Astrocyte (in vitro differentiated cells and primary cell): ENCODE measurements at places on chromosomes 4 and X. TPM values are rescaled to one million over a fixed set of nuclear protein-coding genes. Genes with fewer than 3 reads are reported as not detected.
A peak's percentile ranks its signal among the peaks of the same experiment; 100 is the strongest.

GRCh38 chr4:122914292-122914904, 8.0 kb downstream of the NUDT6 start:
- H3K27ac ChIP-seq = peak overlapping the region; percentile 40
- no peak overlapping the region for H3K4me3 ChIP-seq
- H3K27me3 ChIP-seq = no peaks in the 10 kb centered on the region
- H3K4me1 ChIP-seq = peaks cover 17% of the 10 kb centered on the region
- H3K36me3 ChIP-seq = no peaks in the 10 kb centered on the region

DNA sequence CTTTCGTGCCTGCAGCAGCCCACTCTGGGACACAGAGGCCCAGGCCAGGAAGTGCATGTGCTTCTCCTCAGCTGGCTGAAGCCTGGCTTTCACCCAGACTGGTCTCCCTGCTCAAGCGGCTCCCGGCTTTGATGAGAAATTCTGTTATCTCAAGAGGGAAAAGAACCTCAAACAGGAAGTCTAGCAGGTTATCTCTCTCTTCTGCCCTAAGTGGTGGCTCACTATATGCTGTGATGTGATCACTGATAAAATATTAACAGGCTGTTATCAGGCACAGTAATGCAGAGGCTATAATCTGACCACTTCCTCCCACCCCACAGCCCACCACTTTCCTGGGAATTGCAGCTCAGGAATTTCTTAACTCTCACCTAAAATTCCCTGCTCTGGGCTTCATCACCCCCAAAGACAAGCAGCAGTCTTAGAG, 13.3 kb downstream of the CLDN2 start:
- peak; percentile 47 for DNase-seq
- no peaks in the 10 kb centered on the region for H3K36me3 ChIP-seq
- H3K4me1 ChIP-seq = peaks cover 21% of the 10 kb centered on the region
- no peaks in the 10 kb centered on the region for H3K27me3 ChIP-seq
- no peak overlapping the region for H3K27ac ChIP-seq

The ERAS gene
- 0.24 TPM in 1 of 2 replicates, not detected in the other for total RNA-seq

The P2RY10 gene
- total RNA-seq = not detected in 2 replicates

The HTN3 gene
- not detected in 2 replicates for total RNA-seq
